ENCODE measurements at places on chromosomes 2 and 18. TPM values are rescaled to one million over a fixed set of nuclear protein-coding genes. Genes with fewer than 3 reads are reported as not detected.

The RAMP1 gene
- total RNA-seq = 168 TPM

The DSC1 gene
- 7.5 TPM for total RNA-seq

The NT5C1B gene
- not detected for total RNA-seq

The LAMA3 gene
- total RNA-seq = 3.5 TPM

The CRYBA2 gene
- not detected for total RNA-seq

The PARD6G gene
- total RNA-seq = 2.0 TPM

The ANO7 gene
- total RNA-seq = 0.80 TPM

The EVX2 gene
- not detected for total RNA-seq

The TNFRSF11A gene
- 1.6 TPM for total RNA-seq

The CIAO1 gene
- total RNA-seq = 68.6 TPM

The CPO gene
- 0.25 TPM for total RNA-seq

The MAP3K19 gene
- not detected for total RNA-seq

Measured in left ventricle myocardium inferior (tissue), 1 donor.